ENCODE measurements at places on chromosomes 5 and 9.

DNA sequence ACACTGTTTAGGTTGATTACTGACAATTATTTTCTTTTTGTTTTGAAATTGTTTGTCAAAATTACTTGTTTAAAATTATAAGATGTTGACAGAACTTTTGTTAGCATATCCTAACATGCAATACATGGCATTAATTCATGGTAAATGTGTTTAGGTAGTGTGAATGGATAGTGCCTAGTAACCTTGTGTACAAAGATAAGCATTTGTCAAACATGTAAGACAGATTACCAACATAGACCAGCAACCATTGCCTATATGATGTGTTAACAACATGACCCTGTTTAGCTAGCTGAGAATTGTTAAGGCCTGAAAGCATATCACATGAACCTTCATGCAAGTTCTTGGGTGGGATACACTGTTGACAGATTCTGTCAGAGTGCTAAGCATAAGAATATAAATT, 13.4 kb downstream of the MAN2A1 start:
- no peak for DNase-seq

DNA sequence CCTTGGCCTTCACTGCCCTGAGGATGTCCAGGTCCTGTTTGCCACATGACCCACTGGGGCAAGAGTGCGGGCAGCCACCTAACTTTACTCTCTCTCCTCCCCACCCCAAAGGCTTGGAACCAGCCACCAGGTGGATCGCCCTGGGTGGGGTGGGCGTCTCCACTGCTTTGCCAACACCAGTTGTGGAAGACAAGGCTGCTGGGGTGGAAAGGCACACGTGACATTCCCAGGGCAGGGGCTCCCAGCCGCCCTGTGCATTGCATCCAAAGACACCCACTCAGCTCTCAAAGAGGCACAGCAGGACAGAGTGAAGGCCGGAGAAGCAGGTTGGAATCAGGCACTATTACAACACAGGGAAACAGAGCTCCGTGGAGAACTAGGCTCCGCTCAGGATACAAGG, 162.2 kb downstream of the OLFM1 start:
- DNase-seq, result no peak

DNA sequence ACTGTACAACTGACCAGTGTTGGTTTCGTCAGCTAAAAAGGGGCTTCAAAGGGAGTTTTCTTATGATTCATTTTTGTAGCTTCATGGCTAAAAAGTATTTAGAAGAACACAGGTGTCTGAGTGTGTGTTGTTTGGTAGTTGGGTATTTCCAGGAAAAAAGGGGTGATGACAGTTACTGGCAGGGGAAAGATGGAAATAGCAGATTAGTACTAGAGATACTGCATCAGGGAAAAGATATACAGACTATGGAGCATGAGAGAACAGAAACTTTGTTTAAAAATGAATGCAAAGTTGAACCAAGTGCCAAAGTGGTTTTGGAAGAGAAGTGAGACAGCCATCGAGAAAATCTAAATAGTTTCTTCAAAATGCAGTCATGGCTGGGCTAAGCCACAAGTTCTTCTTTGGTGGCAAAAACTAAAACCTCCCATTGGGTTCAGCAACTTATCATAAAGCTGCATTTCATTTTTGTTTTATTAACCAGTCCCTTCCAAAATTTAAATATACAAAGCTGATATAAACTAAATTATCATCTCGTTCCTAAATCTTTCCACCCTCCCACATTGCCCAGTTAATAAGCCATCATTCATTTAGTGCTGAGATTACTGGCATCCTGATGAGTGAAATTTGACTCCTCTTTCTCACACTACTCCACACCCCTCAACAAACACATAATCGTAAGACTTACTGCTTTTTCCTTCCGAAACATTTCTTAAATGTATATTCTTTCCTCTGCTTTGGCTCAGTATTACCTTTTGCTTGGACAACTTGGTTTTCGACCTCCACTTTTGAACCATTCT, 33.5 kb downstream of the ELL2 start:
- DNase-seq, result no peak

DNA sequence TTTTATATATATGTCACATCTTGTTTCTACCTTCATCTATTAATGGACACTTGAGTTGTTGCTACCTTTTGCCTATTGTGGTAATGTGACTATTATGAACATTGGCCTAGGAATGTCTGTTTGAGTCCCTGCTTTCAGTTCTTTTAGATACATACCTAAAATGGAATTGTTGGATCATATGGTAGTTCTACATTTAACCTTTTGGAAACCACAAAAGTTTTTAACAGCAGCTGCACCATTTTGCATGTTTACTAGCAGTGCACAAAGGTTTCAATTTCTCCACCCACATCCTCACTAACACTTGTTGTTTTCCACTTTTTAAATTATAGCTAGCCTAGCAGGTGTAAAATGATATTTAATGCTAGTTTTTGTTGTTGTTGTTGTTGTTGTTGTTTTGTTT, 88.4 kb downstream of the GALNT10 start:
- no peak for DNase-seq

- no peak for DNase-seq
These were observed 5.0 kb downstream of the CMYA5 start for GRCh38 chr5:79694652-79695051.

DNA sequence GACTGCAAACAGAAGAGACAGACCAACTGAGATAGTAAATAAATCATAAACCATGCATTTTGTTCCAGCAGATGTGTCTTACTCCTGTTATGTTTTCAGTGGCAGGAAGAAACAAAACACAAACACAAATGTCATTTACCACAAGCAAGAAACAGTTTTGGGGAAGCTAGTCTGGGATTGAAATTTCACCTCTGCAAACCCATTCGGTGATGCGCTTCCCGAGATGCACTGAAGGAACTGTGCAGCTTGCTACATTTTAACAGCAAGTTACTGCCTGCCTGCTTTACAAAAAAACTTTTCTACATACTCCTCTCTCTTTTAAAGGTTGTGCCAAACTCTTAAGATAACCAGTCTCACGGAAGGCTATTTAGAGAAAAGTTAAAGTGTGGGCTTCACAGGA, 3.2 kb downstream of the MACROH2A1 start:
- no peak for DNase-seq

DNA sequence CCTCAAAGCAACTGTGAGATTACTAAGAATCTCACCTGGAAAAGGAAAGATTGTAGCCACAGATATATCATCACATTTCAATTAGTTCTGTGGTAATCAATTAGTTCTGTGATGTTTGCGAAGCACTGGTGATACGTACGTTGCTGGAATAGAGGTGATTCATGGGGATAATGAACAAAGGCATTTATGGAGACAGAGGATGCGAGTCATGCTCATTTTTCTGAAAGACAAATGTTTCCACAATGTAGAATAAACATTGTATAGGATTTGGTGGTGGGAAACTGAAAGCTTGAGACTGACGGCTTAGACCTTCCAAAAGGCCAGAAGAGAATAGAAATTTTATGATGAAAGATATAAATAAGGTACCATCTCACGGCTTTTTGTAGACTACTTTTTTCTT, 507.3 kb upstream of the TYRP1 start:
- no peak for DNase-seq

DNA sequence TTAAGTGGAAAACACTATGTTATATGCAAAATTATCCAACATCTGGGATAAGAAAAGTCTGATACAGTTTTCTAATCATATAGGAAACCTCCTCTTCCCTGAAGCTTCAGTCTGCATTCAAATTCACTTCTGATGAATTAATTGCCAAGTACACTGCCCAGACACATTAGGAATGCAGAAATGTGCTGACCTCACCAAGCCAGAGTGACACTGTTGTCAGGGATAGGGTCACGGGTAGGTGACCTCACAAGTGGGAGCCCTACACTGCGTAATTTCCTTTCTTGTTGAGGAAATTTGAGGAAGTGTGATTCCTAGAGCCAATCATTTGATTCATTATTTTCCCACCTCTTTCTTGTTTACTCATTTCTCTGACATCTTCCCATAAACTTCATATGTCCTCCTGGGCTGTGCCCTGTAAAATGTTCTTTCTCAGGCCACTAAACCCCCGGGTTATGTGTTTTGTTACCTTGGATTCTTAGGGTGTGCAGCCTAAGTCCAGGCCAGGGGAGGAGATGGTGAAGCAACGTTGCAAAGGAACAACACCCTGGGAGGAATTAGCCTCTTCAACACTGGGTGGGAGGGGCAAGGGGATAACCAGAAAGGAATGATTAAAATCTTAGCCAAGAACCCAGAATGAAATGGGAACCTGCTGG, 411.9 kb downstream of the MTRR start:
- DNase-seq, result no peak

GRCh38 chr5:172453206-172453985, 929 bp downstream of the SH3PXD2B start:
- DNase-seq, result no peak

GRCh38 chr5:142118155-142118686, 9.6 kb downstream of the NDFIP1 start:
- no peak for DNase-seq

- DNase-seq, result no peak
These were observed 27.6 kb upstream of the FSTL4 start for GRCh38 chr5:133639850-133640528.

GRCh38 chr9:6230037-6230780, 14.6 kb downstream of the IL33 start:
- DNase-seq, result no peak

GRCh38 chr9:97545486-97545885, 44.0 kb downstream of the TMOD1 start:
- DNase-seq, result no peak

DNA sequence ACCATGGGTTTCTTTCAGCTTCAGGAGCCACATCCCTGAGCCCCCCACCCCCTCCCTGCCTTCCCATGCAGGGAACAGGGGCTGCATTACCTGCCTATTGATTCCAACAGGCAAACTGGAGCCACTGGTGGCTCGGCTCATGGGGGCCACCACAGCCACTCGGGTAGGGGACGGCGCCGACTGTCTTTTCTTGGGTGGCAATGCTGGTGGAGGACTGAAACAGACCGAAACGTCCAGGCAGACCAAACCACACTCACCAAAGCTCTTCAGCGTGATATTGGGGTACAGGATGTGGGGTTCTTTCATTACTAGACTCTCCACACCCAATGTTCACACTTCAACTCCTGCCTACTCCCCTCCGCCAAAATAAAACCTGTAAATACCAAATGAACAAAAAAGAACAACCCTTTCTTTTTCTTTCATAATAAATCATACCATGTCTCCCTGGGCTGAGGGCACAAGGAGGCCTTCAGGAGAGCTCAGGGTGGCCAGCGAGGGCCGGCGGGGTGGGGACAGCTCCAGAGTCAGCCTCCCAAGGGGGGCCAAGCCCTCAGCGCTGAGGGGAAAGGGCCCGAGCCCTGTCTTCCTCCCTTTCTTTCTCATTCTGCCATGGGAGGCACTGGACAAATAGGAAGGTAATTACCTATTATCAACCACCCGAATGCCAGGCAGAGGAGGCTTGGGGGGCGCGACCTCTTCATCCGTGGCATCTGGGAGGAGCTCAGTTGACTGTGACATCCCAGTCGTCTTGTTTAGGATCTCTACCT, 83.3 kb downstream of the PRRT1B start:
- DNase-seq, result no peak

DNA sequence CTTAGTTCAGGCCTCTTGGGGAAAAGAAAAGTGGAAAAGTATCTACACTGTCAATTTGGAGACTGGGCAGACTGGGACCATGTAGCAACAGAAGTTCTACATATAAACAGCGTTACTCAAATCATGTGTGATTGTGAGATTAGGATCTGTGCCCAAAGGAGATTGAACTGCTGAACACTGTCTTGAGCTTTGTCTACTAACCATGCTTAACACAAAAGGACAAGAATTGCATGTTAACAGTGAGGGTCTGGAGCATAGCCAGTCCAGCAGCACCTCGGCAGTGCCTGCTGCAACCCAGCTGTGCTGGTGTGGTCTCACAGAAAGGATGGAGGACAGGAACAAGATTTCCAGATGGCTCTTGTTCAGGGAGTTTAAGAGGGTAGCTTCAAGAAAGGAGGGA, 5.7 kb downstream of the PAM start:
- DNase-seq, result no peak

DNA sequence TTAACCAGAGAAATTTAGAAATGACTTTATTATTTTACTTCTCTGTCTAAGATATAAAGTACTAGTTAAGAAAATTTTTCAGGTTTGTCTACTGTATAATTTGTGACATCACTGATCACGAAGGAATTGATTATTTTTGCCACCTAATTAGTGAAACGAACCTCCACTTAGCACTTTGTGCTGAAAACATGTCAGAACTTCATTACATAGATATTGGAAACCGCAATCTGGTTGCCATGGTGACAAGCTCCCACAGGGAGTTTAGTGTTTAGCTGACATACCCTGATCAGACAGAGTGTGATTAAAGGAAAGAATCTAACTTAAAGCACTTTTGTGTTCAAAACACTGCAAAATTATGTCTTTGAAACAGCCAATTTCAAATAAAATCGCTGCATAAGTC, 668.4 kb upstream of the CCNG1 start:
- DNase-seq, result no peak

DNA sequence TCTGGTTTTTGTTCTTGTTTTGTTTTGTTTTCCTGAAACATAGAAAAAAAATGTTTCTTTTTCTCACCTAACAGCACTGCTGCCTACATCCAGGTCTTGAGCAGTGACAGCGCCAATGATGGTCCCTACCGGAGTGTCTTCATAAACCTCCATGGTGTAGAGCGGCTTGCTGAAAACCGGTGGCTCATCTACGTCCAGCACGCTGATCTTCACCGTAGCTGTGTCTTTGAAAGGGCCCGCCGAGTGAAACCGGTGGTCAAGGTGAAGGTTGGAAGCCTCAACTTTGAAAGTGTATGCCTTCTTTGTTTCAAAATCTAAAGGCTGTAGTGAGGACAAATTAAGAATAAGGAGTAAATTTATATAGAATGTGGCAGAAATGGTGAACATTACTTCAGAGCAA, 1051.0 kb downstream of the CDH12 start:
- no peak for DNase-seq

- DNase-seq, result no peak
These were observed 234.5 kb upstream of the TRPM3 start for GRCh38 chr9:71355884-71356283.

DNA sequence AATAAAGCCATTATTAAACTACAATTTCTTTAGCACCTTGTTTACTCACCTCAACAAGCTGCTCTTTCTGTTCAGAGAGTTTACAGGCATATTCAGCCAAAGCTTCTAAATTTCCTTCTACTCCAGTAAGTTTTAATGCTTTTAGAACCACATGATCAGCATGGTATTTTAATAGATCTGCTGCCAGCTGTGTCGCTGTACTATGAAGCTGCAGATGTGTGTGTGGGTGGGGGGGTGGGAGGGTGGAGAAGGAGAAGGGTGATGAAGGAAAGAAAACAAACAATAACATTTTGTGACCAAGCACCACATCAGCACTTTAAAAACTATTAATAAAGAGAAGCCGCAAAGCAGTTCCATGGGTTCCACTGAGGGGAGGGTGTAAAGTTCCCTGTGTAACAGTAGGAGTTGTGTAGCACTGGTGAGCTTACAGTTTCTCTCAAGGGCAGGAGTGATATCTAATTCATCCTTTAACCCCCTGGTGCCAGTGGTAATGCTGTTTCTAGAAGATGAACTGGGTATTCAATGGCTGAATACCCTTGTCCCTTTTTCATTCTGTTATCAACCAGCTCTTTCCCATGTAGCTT, 38.5 kb downstream of the ABITRAM start:
- DNase-seq, result no peak

GRCh38 chr5:61617995-61618525, 286.0 kb downstream of the ZSWIM6 start:
- no peak for DNase-seq
